Head of caudate nucleus (tissue), 42 donors: ENCODE measurements at places on chromosomes 16 and 17.

GRCh38 chr16:15507301-15507958 lies 73.0 kb downstream of the BMERB1 start:
- peak; percentile 37 for DNase-seq

DNA sequence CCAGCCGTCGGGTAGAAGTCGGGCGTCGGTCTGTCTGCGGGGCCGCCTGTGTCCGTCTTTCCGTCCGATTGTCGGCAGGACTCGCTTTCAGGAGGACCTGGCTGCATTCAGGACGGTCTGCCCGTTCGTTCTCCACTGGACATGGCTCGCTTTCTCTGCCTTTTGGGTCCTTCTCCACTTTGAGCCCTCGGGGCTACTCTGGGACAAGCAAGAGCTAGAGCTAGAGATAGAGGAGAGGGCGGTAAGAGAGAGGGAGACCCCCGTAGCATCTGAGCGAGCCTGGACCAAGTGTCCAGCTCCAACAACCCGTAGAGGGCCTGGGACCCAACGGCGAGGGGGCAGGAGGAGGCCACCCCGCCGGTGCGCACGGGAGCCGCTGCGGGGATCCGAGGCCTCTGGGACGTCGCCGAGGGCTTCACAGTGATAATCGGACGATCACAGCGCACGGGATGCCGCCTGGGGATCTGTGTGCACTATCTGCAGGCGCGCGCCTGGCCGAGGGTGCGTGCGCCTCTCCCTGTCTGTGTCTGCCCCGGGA lies 4.5 kb downstream of the TBX4 start:
- no peak for DNase-seq

GRCh38 chr17:31686495-31686894 lies 172.5 kb downstream of the COPRS start:
- DNase-seq, result no peak

GRCh38 chr16:30068750-30069610 lies 3.4 kb downstream of the ALDOA start:
- DNase-seq, result peak; percentile 47

GRCh38 chr17:77948690-77949114 lies 9.8 kb upstream of the TNRC6C start:
- DNase-seq, result peak; percentile 82

DNA sequence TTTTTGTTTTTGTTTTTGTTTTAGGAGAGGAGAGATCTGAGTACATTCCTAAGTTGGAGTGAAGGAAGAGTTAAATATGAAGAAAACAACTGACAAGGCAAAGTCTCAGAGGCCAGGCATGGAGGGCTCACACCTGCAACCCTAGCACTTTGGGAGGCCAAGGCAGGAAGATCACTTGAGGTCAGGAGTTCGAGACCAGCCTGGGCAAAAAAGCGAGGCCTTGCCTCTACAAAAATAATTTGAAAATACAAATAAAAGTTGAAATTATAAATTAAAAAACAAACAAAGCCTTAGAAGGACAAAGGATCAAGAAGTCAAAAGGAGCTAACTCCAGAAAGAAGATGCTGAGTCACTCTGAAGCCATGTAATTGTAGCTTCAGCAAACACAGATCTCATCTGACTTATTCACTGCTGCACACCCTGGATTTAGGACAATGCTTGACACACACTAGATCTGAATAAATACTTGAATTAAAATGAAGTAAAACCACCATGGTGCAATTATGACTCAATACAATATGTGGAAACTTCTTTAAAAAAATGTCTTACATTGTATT lies 9.1 kb downstream of the CEP20 start:
- DNase-seq, result no peak

DNA sequence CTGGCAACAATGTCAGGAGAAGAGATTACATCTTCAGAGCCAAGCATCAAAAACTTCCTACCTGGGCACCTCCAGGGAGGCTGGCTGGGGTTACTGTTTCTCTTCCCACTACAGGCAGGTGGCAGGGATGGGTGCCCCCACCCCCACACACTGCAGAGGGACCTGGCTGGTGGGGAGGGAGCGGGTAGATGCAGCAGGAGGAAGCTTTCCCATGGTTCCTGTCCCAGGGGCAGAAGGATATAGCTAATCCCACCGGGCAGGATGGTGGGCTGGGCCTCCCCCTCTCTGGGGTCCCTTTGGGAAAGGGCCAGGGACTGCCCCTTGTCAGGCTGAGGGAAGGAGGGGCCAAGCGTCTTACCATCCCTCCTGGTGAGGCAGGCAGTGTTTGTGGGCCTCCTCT lies 16.7 kb upstream of the MTMR4 start:
- DNase-seq, result no peak

- no peak for DNase-seq
These were observed 59.2 kb downstream of the B9D1 start for GRCh38 chr17:19303367-19303776.

GRCh38 chr17:44688675-44689476 lies 700 bp downstream of the CCDC43 start:
- DNase-seq, result peak; percentile 42

GRCh38 chr17:27276653-27277156 lies 17.2 kb upstream of the WSB1 start:
- no peak for DNase-seq

- no peak for DNase-seq
These were observed 1.7 kb downstream of the ARHGAP27 start for GRCh38 chr17:45430738-45431530.

DNA sequence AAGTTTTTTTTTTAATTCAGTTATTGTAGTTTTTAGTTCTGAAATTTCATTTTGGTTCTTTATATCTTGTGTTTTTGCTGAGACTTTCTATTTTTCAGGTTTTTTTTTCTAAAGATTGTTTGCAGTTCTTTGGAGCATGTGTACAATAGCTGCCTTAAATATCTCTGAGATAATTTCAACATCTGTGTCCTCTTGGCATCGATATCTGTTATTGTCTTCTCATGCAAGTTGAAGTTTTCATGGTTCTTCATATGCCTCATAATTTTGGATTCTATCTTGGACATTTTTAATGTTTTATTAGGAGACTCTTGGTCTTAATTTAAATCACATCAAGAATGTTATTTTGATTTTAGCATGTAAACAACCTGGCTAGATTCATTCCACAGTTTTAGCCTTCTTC lies 22.8 kb downstream of the COX11 start:
- no peak for DNase-seq
